Cerebellar cortex (tissue), 1 donor: ENCODE measurements at places on chromosomes 16 and 17.

DNA sequence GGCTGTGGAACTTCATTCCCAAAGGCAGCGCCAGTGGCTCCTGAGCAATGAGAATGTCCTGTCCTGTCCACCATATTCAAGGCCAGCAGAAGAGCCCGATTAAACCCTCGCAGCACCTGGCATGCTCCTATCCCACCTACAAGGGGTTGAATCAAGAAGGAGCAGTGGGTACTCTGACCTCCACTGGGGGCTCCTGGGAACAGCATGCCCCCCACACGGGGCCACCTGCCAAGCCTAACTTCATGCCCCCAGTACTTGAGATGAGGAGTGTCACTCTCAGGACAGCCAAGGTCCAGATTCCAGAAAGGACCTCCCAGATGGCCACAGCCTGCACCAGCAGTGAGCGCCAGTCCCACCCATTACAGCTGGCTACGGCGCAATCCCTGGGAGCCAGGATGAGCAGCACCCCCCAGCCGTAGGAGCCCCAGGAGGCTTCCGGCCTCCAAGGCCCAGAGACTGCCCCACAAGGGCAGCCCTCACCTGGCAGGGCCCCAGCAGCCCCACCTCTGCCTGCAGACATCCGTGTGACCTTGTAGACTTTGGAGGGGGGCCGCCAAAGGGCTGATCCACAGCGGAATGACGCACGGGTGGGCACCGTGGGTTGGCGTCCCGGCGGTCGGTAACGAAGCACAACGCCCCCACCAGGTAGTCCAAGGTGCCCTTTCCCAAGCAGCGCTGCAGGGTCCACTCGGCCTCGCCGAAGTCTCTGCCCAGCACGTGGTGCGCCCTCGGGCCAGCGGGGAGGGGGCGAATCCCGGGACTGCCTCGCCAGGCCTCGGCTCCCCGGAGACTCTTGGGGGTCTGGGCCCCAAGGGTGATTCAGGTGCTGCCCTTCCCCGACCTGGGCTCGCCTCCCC lies 1.0 kb upstream of the MPDU1 start:
- no peak for DNase-seq

- DNase-seq: no peak
These were observed 16.4 kb downstream of the MVP start for GRCh38 chr16:29836623-29837022.

- DNase-seq: no peak
These were observed 1483.0 kb downstream of the CDH8 start for GRCh38 chr16:60553090-60553757.

GRCh38 chr17:42669977-42670788 lies 6.6 kb downstream of the PLEKHH3 start:
- DNase-seq: no peak

- no peak for DNase-seq
These were observed 1314.9 kb downstream of the CDH11 start for GRCh38 chr16:63806794-63807506.

GRCh38 chr17:72134608-72135394 lies 14.0 kb downstream of the SOX9 start:
- DNase-seq: no peak

- no peak for DNase-seq
These were observed 73.0 kb downstream of the OR1D5 start for GRCh38 chr17:2990396-2990795.

- peak; percentile 50 for DNase-seq
These were observed 14.4 kb downstream of the GUCY2D start for GRCh38 chr17:8016632-8017424.

- no peak for DNase-seq
These were observed 2.1 kb downstream of the TRAF4 start for GRCh38 chr17:28745786-28746411.

- no peak for DNase-seq
These were observed 12.6 kb upstream of the CLUH start for GRCh38 chr17:2723997-2724783.

DNA sequence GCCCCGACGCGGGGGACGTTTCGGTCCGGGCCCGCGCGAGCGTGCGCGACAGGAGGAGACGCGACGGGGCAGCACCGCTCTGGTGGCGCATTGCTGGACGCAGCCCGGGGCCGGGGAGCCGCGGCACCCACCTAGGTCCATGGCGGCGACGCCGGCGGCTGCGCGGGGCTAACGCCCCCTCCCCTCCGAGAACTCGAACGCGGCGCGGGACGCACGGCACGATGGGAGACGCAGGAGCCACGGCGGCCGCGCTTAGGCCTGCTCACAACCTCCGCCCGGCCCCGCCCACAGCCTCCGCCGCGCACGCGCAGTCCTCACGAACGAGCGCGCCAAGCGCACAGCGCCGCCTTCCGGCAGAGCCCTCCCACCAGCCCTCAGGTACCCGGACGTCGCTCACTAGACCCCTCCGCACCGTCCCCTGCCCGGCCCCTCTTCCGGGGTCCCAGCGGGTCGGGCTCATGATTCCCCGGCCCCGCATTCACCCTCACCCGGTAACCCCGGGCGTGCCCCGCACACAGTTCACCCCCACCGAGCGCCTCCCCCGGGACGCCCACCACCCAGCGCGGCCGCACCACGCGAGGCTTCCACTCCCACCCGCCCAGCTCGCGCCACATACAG lies at the start of gene GEMIN4:
Gene GEMIN4, minus strand, starts transcription at position 263 of the 618 bp plus-strand sequence. Its CDS starts 122 bp downstream, at position 141.
- peak; percentile 84 for DNase-seq

DNA sequence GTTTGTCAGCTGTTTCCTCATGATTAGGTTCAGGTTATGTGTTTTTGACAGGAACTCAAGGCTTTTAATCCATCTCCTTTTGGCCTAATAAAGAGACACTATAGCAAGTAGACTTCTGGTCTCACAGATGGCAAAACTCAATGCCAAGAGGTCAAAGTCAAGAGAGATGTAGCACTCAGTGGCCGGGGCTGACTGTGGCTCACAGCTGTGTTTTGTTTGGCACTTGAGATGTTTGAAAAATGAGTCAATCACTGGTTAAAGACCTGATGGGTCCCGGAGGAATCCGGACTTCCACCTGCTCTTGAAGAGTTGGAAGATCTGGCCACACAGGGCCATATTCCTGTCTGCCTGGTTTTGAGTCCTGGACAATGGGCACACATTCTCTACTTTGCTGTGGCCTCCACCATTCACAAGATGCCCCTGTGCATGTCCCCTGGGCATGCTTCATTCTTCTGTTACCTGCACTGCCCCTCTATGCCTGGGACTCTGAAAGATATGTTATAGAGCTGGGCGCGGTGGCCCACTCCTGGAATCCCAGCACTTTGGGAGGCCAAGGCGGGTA lies 210.3 kb downstream of the SNX29 start:
- no peak for DNase-seq

DNA sequence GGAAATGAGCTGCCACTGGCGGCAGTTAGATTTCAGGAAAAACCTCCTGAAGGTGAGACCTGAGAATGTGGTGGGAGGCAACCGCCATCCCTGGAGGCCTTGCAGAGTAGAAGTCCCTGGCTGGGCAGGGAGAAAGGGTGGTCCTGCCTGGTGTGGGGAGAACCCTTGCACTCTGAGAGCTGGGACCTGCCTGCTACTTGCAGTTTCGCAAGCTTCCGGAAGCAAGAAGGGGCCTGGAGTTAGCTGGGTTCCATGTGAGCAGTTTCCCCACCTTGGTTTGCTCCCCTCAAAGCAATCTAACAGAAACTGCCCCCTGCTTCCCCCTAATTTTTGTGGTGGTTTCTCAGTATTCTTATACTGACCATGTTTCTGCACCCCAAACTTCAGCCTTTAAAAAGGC lies 6.5 kb downstream of the ZNF629 start:
- DNase-seq: no peak

DNA sequence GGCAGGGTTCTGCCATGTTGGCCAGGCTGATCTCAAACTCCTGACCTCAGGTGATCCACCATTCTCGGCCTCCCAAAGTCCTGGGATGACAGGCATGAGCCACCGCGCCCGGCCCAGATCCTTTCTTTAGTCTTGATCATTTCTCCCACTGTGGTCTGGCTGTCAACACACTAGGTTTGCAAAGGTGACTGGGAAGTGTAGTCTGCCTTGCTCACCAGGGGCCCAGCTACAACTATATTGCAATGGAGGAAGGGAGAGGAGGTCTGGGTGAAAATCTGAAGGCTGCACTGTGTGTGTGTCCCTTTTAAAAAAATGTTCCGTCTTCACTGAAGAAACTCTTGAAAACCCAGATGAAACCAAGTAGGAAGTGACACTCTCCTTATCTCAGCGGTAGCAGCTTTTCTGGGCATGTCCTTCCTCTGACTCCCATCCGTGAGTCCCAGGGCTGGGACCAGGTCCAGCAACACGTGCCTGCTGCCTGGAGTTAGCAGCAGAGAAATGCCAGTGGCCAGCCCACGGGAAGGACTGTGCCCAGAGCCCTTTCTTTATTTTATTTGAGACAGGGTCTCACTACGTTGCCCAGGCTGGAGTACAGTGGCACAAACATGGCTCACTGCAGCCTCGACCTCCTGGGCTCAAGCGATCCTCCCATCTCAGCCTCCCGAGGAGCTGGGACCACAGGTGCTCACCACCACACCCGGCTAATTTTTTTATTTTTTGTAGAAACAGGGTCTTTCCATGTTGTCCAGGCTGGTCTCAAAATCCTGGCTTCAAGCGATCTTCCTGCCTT lies 17.8 kb upstream of the KIF19 start:
- no peak for DNase-seq

DNA sequence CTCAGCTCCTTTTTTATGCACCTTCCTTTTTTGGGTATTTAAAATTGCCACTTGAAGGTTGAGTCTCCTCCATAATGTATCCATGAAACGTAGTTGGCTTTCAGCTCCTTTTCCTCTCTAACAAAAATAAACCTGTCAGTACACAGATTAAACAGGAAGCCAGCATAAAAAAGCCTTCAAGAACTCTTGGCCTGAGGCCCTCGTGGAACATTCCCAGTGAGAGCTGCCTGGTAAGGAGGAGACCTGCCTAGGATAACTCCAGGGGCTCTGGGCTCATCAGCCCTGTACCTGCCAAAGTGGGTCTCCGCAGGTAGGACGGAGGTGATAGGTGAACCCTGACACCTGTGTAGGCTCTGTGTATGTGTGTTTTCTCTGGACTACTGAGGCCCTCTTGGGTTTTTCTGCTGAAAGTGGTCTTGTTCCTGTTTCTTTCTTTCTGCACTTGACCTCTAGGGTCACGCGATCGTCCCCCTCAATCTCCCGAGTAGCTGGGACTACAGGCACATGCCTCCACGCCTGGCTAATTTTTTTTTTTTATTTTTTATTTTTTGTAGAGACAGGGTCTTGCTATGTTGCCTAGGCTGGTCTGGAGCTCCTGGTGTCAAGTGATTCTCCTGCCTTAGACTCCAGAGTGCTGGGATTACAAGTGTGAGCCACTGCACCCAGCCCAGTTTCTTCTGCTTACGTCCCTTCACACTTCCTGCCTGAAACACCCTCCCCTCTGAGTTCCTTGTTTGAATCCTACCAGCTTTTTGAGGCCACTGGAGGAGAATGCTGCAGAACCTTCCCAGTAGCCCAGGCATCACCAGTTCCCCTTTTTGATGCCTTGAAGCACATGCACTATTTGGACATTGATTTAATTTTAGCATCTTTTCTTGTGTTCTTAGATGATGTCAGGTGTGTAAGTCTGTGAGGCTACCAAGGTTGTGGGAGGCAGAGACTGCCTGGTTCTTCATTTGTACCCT lies 9.8 kb downstream of the PGS1 start:
- DNase-seq: no peak

DNA sequence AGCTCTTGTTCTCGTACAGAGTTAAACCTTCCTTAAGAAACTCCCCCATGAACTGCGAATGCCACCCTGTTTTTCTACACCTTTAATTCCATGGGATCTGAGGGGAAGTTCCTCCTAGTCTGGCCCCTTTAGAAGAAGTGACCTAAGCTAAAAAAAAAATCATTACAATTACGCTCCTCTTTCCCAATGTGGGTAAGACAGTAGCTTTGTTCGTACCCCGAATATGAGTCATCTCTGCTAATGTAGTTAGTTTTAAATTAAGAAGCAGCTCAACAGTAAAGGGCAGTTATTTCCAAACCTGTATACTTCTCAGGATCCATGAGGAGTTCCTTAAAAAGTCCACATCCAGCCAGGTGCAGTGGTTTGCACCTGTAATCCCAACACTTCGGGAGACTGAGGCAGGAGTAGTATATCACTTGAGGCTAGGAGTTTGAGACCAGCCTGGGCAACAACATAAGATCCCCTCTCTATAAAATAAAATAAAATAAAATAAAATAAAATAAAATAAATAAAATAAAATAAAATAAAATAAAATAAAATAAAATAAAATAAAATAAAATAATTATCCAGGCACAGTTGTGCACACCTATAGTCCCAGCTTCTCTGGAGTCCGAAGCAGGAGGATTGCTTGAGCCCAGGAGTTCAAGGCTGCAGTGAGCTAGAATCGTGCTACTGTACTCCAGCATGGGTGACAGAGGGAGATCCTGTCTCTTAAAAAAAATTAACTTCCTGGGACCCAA lies 26.1 kb downstream of the RCVRN start:
- no peak for DNase-seq

DNA sequence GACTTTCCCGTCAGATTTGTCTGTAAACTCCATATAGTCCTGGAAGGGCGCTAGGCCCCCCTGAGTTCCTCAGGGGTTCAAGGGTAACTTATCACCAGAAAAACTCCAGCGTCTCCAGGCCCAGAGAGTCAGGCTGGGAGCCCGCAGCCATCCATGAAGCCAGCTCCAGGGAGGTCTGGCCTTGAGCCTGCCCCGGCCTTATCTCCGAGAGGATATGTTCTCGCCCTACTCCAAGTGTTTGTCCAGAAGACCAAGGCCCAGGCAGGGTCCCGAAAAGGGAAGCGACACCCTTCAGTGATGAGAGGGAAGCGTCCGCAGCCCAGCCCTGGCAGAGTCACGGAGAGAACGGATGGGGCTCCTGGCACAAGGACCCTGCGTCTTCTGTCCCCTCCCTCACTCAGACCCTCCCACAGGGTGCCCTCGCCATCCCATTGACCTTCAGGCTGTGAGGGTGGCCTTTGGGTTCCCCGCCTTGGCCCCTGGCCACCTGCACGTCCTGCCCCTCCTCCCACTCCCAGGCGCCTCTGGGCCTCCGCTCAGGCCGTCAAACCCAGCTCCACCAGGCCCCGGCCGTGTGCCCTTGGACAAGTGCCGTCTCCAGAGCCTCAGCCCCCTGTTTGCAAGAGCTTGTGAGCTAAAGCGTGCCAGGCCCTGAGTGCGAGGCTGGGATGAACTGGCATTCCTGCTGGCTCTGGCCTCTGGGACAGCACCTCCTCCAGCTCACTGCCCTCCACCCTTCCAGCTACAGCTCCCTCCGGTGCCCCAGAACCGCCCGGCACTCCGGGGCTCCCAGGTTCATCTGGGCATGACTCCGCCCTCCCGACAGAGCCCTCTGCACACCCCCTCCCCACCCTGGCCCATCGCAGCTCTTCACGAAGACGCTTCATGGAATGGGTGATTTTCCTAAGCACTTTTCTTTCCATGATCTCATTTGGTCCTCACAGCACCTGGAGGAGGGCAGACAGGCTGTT lies 83.4 kb downstream of the ZDHHC7 start:
- no peak for DNase-seq

DNA sequence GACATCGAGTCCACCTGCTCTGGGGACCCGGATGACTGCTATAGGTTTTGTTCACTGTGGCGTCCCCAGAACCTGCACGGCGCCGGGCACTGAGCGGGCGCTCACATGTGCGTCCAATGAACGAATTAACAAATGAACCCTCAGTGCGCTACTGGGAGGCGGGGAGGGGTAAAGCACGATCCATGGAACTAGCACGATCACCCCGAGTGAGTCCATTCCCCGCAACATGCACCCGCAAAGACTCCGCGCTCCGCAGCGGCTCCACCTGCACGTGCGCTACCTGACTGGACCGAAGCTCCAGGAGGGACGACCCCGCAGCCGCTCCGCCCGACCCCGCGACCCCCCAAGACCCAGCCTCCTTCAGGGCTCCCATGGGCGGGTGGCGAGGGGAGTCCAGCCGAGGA lies 491 bp downstream of the TRAP1 start:
- DNase-seq: peak; percentile 29

- DNase-seq: no peak
These were observed 8.3 kb downstream of the FHOD1 start for GRCh38 chr16:67238806-67239470.
